Stimulated activated CD8-positive, alpha-beta memory T cell treated with anti-CD3 and anti-CD28 coated beads, Interleukin-4, amount 100 ng/mL, for 24 hours (primary cell): ENCODE measurements at places on chromosomes 1 and 21.

DNA sequence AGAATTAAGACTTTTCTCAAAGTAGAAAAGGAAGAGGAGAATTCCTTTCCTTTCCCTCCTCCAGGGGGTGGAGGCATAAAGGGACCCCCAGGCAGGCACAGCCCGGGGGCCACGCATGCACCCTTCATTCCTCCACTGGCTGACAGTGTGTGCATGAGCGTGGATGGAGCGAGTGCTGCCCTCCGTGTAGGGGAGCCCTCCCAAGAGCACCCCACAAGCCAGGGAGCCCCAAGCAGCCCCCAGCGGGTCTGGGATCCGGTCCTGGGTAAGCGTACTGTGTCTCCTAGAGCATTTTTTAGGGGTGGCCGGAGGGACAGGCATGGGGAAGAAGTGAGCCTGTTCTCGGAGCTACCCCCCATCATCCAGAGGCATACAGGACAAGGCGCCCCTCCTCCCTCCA is 120.5 kb downstream of the SIK1 start:
- no peak for DNase-seq

- no peak for DNase-seq
Observed at GRCh38 chr1:100882698-100883097, 11.9 kb downstream of the EXTL2 start.

GRCh38 chr1:63679076-63679475 is 85.9 kb downstream of the PGM1 start:
- no peak for DNase-seq

- no peak for DNase-seq
Observed at GRCh38 chr1:112937070-112937469, 18.9 kb downstream of the SLC16A1 start.

- DNase-seq, result no peak
Observed at GRCh38 chr1:57424231-57425027, 569 bp upstream of the DAB1 start.

- DNase-seq, result no peak
Observed at GRCh38 chr1:11736746-11737639, 1.1 kb downstream of the AGTRAP start.

- no peak for DNase-seq
Observed at GRCh38 chr1:30196457-30196856, 526.9 kb downstream of the MATN1 start.

- no peak for DNase-seq
Observed at GRCh38 chr1:32907435-32907834, 6.2 kb upstream of the TMEM54 start.

GRCh38 chr1:66605419-66605997 is 71.6 kb downstream of the SGIP1 start:
- no peak for DNase-seq

DNA sequence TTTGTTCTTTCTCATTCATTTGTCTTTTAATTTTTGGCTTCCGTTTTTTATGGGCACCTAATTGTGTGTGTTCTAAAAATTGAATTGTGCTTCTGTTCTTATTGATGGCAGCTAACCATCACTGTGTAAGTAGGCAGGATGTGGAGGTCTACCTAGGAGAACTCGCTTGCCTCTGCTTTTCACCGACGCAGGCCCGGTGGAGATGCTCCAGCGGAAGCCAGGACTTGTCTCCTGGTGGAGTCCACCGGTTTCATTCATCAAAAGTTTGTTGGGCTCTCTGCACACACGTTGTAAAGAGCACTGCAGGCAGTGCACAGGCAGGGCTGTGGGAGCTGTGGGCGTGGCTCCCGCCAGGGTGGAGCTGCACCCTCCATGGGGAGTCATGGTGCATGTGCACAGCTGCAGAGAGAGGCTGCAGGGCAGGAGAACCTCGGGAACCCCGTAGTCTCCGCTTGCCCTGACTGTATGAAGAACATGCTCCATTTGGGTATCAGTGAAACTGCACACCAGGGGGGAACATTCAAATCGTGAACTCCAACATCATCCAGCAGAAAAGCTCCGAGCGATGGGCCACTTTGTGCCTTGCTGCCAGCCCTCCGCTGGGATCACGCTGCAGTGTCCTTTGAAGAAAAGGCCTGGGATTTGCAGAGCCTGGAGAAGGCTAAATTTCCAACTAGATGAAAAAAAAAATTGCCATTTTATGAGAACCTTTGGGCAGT is 6.0 kb upstream of the C1orf174 start:
- no peak for DNase-seq

- no peak for DNase-seq
Observed at GRCh38 chr21:35048183-35048601, 910 bp downstream of the RUNX1 start.

DNA sequence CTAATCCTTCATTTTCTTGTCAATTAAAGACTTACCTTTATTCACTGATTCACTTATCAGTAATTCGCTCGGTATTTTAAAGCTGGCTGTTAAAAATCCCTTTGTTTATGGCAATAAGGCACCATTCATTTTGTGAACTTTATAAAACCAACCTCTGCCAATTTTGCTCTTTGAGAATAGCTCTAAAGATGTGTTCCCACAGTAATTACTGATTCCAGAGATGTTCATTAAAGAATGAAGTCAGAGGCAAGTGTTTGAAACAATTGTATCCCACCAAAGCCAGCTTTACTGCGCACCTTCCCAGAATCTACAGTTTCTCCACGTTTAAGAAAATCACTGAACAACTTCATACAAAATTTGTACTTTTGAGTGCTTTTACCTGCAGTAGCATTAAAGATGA is 424.5 kb downstream of the USP25 start:
- DNase-seq, result no peak

DNA sequence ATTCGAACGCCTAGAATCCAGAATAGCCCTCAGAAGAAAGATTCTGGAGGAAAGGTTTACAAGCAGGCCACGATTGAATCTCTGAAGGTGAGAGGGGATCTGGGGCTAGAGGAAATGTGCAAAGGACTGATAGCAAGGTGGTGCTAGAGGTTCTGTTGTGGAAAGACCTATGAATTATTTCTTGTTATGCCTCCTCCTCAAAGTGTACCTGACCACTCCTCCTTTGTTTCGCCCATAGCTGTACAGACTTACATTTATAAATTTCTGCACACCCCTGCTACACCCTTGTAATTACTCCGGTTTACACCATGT is 986 bp downstream of the TCEANC2 start:
- no peak for DNase-seq

DNA sequence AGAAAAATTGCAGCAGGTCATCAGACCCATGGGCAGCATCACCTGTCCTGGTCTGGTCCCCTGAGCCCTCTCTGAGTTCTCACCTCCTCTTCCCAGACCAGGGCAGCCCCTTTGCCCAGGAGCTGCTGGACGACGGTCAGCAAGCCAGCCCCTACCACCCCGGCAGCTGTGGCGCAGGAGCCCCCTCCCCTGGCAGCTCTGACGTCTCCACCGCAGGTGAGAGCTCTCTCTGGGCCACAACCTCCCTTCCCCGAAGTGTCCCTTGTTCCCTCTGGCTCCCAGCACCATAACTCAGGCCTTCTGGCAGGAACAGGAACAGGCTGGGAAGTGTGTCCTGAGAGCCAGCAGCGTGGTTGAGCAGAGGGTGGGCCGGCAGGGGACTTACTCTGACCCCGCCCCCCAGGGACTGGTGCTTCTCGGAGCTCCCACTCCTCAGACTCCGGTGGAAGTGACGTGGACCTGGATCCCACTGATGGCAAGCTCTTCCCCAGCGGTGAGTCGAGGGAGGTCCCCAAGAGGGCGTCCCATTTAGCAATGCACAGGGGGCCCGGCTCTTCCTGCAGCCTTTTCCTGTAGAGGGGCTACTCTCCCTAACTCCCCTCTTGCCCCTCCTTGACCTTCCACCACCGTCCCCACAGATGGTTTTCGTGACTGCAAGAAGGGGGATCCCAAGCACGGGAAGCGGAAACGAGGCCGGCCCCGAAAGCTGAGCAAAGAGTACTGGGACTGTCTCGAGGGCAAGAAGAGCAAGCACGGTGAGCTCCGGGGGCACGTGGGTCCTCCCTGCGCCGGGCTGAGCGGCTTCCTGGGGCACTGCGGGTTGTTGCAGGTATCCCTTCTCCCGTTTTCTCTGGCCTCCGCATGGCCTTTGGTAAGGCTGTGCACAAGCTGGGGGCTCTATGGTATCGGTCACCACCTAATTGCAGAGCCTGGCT is 2.4 kb downstream of the ELF3 start:
- DNase-seq, result no peak

GRCh38 chr21:43940329-43941050 is 71.6 kb upstream of the TRAPPC10 start:
- DNase-seq, result no peak

- DNase-seq, result no peak
Observed at GRCh38 chr1:204359474-204360255, at the start of gene PLEKHA6. Gene PLEKHA6, minus strand, starts transcription at chr1:204359929. Its CDS starts 86,202 bp downstream, at chr1:204273727.

DNA sequence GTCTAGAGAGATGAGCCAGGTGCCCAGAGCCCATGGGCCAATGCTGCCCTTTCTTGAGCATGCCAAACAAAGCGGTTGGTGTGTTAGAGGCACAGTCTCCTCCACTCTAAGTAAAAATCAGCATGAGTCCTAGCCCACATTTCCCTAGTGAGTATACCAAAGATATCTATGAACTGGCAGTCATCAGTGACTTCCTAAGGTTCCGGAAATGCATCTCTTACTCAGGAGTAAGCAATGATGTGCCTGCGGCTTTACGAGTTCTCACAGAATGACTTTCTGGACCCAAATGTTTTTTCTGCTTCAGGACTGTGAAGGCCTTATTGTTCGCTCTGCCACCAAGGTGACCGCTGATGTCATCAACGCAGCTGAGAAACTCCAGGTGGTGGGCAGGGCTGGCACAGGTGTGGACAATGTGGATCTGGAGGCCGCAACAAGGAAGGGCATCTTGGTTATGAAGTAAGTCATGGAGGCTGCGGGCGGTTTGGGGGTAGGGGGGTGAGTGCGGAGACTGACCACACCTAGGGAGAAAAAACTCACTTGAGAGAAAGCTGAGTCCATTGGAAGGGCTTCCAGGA is 9.2 kb downstream of the PHGDH start:
- no peak for DNase-seq

DNA sequence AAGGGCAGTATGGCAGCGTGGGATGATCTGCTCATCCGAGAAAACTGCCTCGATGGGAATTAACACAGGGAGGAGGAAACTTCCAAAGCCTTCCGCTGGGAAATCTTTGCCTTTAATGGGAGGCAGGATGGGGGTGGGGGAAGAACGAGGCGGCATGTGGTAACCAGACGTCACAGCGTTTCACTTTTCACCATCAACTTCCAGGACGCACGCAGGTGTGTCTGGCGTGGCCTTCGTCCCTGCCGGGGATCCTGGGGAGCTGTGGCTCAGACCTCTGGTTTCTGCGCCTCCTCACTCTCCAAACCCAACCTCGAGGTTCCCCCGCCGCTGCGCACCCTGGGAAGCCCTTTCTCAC is 282 bp downstream of the RSPH1 start:
- DNase-seq, result no peak

DNA sequence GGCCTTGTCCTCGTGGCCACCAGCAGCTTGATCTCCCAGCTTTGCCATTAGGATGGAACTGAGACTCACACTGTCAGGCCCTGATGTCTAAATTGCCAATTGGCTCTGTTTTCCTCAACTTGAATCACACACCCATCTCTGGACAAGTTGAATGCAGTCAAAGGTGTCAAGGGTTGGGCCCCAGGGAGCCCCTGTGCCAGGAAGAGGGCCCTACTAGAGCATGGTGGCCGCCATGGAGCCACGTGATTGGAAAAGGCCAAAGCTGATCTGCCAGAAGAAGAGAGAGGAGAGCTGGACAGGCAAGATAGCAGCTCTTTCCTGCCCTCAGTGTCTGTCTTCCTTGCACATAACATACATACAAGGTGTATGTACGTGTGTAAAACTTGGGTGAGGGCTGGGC is 54.9 kb upstream of the NEK2 start:
- DNase-seq, result no peak
